ENCODE measurements at places on chromosomes 3 and 15.

GRCh38 chr3:174873832-174874657, 14.9 kb downstream of the NAALADL2 start:
- DNase-seq: no peak

GRCh38 chr15:76932135-76932966, 802 bp downstream of the RCN2 start:
- no peak for DNase-seq

GRCh38 chr3:185793381-185793780, 31.5 kb downstream of the IGF2BP2 start:
- no peak for DNase-seq

GRCh38 chr3:184016811-184017671, 643 bp downstream of the ABCC5 start:
- no peak for DNase-seq

GRCh38 chr3:116896116-116896515, 186.5 kb downstream of the TUSC7 start:
- DNase-seq: no peak

GRCh38 chr15:100781961-100782530, 97.6 kb upstream of the ALDH1A3 start:
- no peak for DNase-seq

GRCh38 chr3:101942356-101942755, 93.0 kb downstream of the NFKBIZ start:
- no peak for DNase-seq

- no peak for DNase-seq
Measured at GRCh38 chr3:102661707-102662497, 227.1 kb downstream of the ZPLD1 start.

DNA sequence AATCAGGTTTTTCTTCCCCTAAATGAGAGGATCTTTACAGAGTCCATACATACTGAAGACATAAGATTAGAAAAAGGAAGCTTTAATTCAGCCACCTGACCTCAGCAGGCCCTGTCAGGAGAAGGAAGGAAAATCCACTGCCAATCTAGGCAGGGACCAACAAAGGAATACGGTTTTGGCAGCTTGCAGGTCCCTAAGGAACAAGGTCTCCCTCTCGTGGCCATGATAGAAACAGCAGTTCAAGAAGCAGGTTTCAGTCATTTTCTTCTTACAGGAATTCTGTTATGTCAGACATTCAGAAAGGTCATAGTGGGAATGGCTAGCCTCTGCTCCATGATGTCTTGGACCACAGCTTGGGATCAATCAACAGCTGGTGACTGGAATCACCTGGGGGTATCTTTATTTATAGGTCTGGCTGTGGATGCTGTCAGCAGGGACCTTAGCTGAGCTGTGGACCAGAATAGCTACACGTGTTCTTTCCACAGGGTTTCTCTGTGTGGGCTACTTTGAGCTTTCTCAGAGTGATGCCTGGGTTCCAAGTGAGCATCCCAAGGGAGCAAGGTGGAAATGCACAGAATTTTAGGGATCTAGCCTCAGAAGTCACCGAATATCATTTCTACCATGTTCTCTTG, 9.4 kb upstream of the CMSS1 start:
- DNase-seq: no peak

Measured in activated naive CD4-positive, alpha-beta T cell (primary cell).